ENCODE measurements at places on chromosomes 3 and 15. TPM values are rescaled to one million over a fixed set of nuclear protein-coding genes. Genes with fewer than 3 reads are reported as not detected.

GRCh38 chr15:35691173-35691761 is 145.3 kb upstream of the DPH6 start:
- no peak for DNase-seq

DNA sequence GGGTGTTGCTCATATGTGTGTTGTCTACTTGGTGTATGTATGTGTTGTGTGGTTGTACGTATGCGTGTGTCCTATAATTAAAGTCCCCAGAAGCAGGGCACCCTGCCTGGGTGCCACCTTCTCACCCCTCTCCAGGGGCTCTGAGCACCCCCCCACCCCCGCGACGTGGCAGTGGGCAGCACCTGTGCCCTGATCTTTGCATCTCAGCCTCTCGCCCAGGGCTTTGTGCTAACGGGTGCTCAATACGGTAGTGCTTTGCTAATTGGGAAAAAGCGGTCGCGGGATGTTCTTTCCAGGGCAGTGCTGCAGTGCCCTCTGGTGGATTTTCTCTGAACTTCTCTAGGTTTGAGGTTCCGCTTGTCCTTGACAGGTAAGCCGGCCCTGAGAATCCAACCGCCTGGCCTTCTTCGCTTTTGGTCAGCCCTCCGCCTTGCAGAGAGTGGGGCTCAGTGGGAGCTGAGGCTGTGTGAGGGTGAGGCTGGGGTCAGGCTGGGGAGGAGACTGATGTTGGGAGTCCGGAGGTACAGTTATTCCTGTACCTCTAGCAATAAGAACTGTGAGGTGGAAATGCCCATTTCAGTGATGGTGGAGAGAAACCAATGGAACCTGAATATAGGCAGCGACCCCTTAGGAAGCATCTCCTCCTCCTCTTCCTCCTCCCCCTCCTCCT is 17.6 kb upstream of the EPHB3 start:
- DNase-seq: peak; percentile 82

GRCh38 chr3:129238945-129239705 is 10.3 kb upstream of the COPG1 start:
- peak; percentile 55 for DNase-seq

GRCh38 chr15:99149366-99149765 is 44.5 kb downstream of the SYNM start:
- no peak for DNase-seq

RPP25 gene
- 13.8 TPM for total RNA-seq

GRCh38 chr3:124504332-124505059 is 225.8 kb upstream of the UMPS start:
- no peak for DNase-seq

PLA2G4E gene
- 1.2 TPM for total RNA-seq

ADAMTSL3 gene
- total RNA-seq: 10.5 TPM

GRCh38 chr15:93894438-93895036 is 336.8 kb upstream of the MCTP2 start:
- DNase-seq: no peak

DNA sequence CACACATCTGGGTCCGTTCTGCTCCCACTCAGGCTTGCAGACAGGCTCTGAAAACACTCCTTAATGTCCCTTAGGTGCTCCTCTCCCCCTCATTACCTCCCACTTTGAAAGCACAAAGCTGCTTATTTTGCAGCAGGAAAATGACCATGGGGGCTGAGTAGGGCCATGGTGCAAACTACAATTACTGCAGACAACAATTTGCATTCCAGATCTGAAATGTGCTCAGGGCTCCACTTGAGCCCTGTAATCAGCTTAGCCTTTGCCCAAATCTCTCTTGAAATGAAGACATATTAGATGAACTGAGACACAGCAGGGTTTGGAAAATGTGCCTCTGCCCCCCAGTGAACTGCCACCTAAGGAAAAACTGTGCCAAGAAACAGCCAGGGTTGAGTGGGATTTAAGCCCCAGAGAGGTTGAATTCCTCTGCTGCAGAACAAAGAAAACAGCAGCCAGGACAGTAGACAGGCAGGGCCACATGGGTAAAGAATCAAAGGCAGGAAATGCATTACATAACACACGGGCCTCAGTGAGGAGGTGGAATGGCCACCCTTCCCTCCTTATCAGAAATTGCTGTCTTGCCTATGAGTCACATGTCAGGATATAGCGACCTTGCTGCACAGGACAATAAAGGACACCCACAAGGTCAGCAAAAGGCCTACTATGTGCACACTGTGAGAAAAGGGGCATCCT is 126.8 kb upstream of the ARHGEF3 start:
- DNase-seq: no peak

DNA sequence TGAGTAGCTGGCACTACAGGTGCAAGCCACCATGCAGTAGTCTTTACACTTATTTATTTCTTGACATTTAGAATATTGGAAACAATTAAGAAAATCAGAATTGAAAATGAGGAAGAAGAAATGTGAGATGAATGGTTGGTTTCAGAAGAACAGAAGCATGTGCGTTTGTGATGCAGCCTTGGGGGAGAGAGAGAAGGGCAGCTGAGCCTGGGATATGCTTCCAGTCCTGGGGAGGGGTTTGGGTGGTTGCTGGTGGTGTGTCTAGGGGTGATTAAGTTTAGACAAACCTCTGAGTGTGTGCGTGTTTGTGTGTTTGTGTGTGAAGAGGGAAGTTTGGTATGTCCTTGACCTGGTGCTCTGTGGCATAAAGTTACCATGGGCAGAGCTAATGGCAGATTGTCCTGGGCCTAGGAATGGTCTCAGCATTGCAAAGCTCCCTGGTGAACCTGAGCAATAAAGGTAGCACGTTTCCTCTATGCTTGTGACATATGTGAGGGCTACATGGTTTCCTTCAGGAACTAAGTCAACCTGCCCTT is 35.6 kb downstream of the CTSH start:
- no peak for DNase-seq

- DNase-seq: peak; percentile 91
These were observed 159.2 kb upstream of the SLCO3A1 start for GRCh38 chr15:91694131-91694830.

- DNase-seq: no peak
These were observed 79.9 kb downstream of the GTPBP8 start for GRCh38 chr3:113070681-113071113.

DNA sequence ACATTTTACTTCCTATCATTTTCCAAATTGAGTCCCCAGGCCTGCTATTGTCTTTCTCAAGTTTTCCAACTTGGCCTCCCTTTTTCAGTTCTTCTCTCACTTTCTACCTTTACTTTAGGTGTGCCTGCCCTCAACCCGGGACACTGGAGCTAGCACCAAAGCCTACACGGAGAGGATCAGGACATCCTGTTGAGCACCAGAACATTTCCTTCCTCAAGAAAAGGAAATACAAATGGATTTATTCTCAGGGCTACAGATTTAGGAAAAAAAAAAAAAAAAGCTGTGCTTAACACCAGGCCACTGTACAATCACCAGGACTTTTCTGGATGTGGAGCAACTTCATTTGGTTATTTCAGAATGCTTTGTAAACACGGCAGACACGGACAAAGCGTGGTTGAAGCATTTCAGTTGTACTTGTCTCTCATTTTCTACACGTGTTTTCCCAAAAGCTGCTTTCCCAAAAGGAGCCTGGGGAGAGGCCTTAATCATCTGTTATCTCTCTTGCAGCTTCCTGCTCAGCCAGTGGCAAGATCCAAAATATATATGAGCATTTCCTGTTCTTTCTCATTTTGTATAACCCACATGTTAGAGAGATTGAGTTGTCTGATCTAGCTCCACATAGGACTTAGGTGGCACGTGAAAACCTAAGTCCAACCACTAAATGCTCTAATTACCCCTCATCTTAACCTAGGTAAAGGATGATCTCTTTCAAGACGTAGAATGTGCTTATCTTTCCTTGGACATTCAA is 15.5 kb upstream of the ATP1B3 start:
- DNase-seq: no peak

GRCh38 chr15:38378161-38378560 is 75.8 kb upstream of the FAM98B start:
- DNase-seq: peak; percentile 41

XRN1 gene
- 27.0 TPM for total RNA-seq

GRCh38 chr15:87121336-87121735 is 1041.7 kb downstream of the AGBL1 start:
- DNase-seq: no peak

DNA sequence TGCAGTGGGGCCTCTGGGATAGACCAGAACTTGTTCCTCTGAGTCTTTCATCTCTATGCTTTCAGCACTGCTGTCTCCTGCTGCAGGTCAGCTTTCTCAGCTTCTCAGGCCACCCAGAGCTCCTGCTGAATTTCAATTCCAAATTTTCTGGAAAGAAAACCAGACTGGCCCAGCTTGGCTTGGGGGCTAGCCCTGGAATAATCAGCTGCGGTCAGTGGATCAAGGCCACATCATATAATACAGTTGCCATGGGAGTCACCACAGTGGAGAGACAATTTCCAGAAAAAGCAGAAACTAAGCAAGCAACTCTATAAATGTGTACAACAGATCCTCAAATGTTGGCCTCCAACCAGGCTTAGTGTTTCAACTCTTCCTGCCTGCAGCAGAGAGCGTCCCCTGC is 91.1 kb upstream of the SLC24A5 start:
- DNase-seq: no peak

GRCh38 chr3:4828279-4829030 is 150.8 kb upstream of the BHLHE40 start:
- DNase-seq: no peak

DNA sequence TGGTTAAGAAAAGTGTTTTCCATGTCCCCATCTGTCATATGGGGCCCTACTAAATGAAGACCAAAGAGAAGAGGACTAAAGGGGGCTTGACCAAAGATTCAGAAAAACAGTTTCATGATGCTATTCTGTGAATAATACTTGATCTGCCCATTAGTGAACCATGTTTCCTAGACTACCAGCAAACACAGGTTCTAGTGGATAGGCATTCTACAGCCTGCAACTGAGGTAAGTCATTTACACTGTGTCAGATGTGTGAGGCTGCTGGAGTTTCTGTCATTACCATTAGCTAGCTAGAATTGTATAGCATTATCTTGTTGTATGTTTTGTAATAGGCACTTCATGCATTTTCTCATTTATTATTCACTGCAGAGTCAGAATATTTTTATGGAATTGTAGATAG is 6.6 kb downstream of the GPR171 start:
- no peak for DNase-seq

BNC1 gene
- total RNA-seq: 0.34 TPM

CPN2 gene
- total RNA-seq: not detected

DNA sequence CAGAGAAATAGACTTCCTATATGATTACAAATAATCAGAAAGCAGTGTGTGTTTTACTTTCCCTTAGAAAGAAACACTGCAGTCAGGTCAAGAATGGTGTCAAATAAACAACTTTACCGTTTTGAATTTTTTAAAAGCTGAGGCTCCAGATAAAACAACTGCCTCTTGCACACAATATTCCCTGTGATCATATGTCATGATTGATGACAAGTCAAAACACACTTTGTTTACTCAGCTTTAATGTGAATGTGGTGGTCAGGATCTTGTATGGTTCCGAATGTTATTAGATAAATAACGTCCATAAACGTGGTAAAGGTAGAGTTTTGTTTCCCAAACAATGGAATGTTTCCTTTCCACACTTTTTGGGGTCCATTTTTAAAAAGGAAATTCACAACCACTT is 428.4 kb upstream of the MDFIC2 start:
- no peak for DNase-seq

- no peak for DNase-seq
These were observed 32.5 kb upstream of the ZNF445 start for GRCh38 chr3:44510000-44510368.

- no peak for DNase-seq
These were observed 520 bp downstream of the MESD start for GRCh38 chr15:80989081-80989517.

- DNase-seq: no peak
These were observed 37.6 kb downstream of the ANO10 start for GRCh38 chr3:43584043-43584826.

- no peak for DNase-seq
These were observed 188.9 kb upstream of the LMCD1 start for GRCh38 chr3:8312685-8313084.

DNA sequence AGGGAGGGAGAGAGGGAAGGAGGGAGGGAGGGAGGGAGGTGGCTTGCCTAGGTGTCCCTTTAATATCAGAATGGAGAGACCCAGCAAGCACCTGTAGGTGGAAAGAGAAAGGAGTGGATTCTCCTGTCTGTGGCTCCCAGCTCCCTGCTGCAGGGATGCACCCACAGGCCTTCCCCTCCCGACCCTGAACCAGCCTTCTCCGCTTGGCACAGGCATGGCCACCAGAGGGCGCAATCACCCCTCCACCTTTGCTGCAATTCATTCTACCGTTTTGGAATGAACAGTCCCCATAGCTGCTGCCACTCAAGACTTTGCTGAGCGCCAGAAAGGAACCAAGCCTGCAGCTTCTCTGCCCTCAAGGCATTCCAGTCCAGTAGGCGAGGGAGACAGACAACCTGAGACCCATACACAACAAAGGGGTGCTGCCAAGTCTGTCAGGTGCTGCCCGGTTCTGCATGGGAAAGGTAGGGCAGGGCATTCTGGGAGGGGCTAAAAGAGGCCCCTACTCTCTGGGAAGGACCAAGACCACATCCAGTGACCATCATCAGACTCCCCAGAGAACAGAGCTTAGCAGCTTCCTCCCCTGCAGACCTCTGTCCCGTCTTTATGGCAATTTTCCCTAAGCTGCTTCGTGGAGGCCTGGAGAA is 4.9 kb downstream of the TLR9 start:
- DNase-seq: peak; percentile 80

DNA sequence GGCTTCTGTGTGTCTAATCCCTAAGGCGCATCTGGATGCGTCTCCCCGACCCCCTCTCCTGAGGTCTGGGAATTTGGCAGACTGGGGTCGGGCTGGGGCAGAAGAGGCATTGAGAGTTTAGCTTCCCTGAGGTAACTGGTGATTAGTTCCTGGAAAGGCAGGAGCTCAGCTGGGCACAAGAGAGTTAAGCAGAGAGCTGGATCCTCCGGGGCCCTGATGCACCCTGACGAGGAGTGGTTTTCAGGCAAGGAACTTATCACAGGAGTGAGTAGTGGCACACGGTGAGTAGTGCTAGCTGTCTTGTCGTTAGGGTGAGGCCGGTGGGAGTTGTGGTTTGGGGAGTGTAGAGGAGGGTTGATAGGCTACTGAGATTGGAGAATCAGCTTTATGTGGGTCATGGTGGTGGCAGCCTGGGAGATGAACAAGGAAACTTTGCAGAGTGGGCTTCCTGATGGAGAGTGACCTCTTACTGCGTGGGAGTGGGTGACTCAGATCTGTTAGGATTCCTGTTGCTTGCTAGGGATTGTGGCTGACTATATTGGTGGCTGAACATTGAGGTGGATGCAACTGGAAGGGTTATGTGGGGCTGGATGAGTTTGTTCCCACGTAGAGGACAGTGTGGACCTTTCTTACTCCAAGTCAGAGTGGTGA is 897 bp downstream of the RAD54L2 start:
- DNase-seq: peak; percentile 6
